ENCODE measurements at places on chromosomes 6 and 20.
A peak's percentile ranks its signal among the peaks of the same experiment; 100 is the strongest.

DNA sequence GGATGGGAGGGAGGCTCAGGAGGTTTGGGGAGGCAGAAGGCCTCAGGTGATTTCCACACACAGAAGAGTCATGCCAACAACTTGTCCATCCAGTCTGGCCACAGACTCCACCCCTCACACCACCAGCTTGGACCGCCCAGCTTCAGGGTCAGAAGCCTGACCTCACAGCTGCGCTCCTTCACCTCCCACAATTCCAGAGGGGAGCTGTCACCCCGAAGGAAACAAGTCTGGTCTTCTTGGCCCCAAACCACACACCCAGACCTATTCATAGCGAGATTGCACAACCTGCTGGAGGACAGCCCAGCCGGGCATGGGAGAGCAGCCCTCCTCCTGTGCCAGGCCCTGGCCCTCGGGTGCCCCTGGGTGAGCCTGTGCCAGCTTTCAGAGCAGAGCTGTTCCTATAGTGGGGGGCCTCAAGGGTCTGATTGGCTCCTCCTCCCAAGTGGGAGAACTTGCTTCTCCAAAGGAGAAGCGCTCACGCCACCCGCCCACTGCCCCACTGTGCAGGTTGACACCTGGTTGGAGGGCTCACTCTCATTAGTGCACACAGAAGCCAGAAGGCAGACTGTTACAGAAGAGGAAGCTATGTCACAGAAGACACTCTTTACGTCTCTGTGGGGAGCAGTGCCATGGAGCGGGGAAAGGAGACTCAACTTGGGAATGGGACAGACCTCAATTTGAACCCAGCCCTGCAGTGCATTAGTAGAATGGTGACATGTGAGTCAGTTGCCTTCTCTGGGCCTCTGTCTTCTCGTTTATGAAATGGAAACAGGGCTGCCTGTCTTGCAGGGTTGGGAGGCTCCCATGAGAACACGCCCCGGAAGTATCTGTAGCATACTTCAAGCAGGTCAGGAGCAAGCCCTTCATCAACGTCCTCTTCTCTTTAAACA is 128.8 kb downstream of the FOXO3 start:
- peak; percentile 97 for DNase-seq

DNA sequence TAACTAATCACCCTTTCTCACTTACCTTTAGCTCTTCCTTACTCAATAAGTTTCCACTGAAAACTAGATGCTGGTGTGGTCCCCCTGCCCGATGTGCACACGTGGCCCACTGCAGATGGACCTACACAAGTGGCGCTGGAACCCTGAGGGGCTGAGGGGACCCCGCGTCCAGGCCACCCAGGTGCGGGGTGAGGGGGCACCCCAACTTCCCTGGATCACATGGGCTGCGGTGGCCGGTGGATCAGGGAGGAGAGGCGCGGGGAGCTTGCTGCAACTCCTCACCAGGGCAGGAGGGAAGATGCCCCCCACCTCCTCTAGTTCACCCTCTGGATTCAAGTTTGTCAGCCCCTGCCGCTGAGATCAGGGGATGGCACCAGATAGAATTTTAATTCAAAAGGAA is 12.5 kb upstream of the HLA-DOA start:
- DNase-seq, result no peak

- DNase-seq, result no peak
These were observed 200.0 kb downstream of the LY86 start for GRCh38 chr6:6788394-6789032.

GRCh38 chr6:102127253-102127652 is 733.7 kb downstream of the GRIK2 start:
- no peak for DNase-seq

DNA sequence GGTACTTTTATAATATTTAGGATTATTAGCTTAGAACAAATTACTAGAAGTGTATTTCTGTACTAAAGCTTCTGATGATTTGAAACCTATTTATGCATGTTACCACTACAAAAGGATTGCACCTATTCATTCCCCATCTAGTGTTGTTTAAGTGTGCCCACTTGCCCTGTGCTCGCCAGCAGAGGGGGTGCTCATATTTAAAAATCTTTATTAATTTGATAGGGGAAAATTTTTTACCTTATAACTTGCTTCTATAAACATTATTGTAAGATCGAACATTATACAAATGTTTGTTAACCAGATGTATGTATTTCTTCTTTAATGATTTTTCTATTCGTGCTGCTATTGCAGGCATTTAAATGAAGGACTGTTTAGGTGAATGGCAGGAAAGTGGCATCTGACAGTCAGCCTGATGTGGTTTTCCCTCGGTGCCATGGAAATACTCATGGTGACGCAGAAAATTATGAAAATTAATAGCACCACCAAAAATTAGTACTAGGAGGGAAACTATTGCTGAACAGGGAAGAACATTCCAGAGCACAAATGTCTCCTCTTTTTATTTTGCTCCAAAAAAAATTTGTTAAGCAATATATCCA is 44.1 kb upstream of the FNDC1 start:
- no peak for DNase-seq

DNA sequence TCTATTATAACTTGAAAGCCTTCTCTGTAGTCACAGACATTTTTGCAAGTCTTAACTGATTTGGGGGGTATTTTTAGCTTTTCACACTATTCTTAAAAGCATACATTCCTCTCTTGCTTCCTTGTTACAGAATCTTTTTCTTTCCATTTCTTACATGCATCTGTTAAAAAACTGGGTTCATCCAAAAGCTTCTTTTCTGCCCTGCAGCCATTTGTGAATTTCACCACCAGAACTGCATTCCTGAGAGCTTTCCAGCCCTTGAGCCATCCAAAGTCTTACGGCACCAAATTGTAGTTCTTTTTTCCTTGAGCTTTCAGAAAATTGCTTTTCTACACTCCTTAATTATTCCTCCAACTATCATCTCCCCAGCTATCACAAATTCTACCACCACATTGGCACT is 19.7 kb upstream of the GSTA4 start:
- no peak for DNase-seq

DNA sequence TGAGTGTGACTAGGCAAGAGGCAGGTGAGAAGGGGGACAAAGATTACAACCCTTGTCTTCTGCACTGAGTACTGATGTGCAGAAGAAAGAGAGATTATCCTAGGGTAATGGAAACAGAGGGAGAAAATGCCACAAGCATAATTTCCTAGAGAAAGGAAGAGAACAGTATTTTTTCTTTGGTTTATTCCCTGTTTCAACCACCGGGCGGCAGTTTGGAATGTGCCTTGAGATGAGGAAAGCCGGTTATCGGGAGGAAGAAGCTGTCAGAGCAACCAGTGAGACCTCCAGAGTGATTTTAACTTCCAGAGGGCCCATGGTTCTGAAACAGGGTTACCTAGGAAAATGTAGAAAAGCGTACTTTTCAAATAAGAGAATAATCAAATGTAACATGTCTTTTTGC is 121.4 kb downstream of the REV3L start:
- DNase-seq, result peak; percentile 52

DNA sequence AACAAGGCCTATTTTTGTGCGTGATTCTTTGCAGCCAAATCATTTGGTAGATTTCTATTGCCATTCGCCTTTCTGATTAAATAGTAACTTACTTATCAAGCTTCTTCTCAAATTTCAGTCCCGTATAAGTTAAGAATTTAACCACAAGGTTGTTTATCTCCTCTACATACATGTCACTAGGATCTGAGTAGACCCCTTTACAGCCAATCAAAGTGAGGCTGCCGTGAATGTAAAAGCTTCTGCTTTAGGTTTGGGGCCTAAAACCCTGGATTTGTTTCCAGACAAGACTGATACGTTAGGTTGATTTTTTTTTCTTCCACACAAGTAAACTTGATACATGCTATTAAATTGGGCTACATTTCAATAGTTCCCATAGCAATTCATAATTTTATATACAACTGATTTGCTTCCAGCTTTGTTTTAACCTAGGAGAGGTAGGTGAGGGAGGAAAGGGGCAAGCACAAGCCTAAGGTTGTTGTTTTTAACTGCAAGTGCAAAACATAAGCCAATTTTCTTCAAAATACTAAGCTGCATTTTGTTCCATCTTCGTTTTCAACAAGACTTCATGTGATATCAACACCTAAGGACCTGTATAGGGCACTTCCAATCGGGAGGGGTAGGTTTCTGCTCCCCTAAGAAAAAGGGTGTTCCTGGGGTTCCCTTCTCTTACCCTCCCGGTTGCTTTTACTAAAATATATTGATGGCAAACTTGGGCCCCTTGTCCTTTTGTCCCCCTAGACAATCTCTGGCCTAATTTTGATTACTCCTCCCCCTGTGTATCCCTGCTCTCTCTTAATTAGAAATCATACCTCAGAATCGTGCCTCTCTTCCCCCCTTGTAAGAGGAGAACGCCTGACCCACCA is 1.7 kb downstream of the RANBP9 start:
- DNase-seq, result peak; percentile 12

- DNase-seq, result no peak
These were observed 600.6 kb upstream of the CHD6 start for GRCh38 chr20:42218621-42219374.
